ENCODE measurements at places on chromosomes 16 and 17. TPM values are rescaled to one million over a fixed set of nuclear protein-coding genes. Genes with fewer than 3 reads are reported as not detected.
A peak's percentile ranks its signal among the peaks of the same experiment; 100 is the strongest.

- peak overlapping the region; percentile 38 for H3K4me3 ChIP-seq
- H3K27me3 ChIP-seq: no peaks in the 10 kb centered on the region
- DNase-seq: no peak
- peak overlapping the region; percentile 67 for H3K27ac ChIP-seq
- peaks cover 57% of the 10 kb centered on the region for H3K36me3 ChIP-seq
- H3K4me1 ChIP-seq: peaks cover 40% of the 10 kb centered on the region
These were observed 1.0 kb upstream of the FBRS start for GRCh38 chr16:30656974-30657865.

The HOXB13 gene
- not detected for total RNA-seq

The TBC1D28 gene
- total RNA-seq: not detected

DNA sequence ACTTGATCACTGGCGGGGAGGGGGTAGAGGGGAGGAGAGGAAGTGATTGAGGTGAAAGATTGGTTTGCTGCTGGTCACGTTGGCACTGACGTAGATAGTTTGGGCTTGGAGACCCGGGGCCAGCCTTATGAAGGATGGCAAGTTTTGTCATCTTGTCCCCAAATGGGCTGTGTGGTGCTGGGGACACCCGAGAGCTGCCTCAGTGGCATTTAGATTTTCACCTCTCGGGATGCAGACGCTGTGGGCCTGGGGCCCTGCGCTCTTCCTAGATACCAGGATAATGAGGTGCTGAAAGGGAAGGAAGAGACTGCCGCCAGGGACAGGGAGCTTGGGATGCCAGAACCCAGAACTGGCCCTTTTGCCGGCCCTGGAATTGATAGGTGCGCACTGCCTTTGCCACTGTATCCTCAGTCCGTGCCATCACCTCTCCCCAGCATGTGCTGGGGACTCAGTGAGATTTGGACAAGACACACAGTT lies 1.4 kb upstream of the SOCS3 start:
- DNase-seq: no peak
- no peak overlapping the region for H3K4me3 ChIP-seq
- peaks cover 4% of the 10 kb centered on the region for H3K36me3 ChIP-seq
- peaks cover 49% of the 10 kb centered on the region for H3K4me1 ChIP-seq
- H3K27ac ChIP-seq: no peak overlapping the region

DNA sequence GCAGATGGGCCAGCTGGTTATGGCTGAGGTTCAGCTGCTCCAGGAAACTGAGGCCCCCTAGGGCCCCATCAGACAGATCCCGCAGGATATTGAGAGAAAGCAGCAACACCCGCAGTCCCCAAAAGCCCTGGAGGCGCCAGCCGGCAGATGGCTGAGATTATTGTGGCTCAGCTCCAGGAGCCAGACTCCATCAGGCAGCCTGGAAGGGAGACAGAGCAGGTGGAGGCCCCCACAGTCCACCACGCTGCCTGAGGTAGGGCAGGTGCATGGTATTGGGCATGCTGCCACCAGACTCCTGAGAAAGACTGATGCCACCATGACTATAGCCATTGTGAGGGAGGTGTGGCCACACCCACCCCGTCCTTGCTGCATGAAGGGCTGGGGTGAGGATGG lies 9.5 kb upstream of the TMEM101 start:
- DNase-seq: no peak
- no peaks in the 10 kb centered on the region for H3K36me3 ChIP-seq
- H3K4me1 ChIP-seq: no peaks in the 10 kb centered on the region
- H3K4me3 ChIP-seq: no peak overlapping the region
- H3K27me3 ChIP-seq: no peaks in the 10 kb centered on the region
- no peak overlapping the region for H3K27ac ChIP-seq

- H3K27ac ChIP-seq: no peak overlapping the region
- no peak overlapping the region for H3K4me3 ChIP-seq
- no peaks in the 10 kb centered on the region for H3K27me3 ChIP-seq
These were observed 61.7 kb upstream of the LGALS9 start for GRCh38 chr17:27569257-27569722.

The HEATR9 gene
- total RNA-seq: not detected

DNA sequence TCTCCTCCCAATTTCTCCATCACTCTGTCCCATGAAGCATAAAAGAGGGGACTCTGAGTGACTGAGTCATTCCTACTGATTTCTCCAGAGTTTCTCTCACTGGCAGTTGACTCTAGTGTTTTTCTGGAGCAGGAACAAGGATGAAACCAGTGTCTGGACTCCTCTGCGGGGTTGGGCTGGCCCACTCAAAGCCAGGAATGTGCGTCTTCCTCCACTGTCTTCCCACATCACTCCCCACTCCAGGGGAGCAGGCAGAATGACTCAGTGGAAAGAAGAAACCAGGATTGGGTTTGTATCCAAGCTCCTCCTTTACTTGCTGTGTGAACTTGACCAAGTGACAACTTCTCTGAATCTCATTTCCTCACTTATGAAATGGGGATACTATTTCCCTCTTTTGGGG lies 497.5 kb upstream of the SALL1 start:
- H3K36me3 ChIP-seq: no peaks in the 10 kb centered on the region
- no peak for DNase-seq
- no peak overlapping the region for H3K4me3 ChIP-seq
- H3K4me1 ChIP-seq: no peaks in the 10 kb centered on the region
- no peaks in the 10 kb centered on the region for H3K27me3 ChIP-seq

GRCh38 chr17:79280866-79281572 lies 206.4 kb downstream of the ENGASE start:
- DNase-seq: no peak
- H3K27me3 ChIP-seq: no peaks in the 10 kb centered on the region
- H3K4me3 ChIP-seq: no peak overlapping the region
- H3K4me1 ChIP-seq: no peaks in the 10 kb centered on the region
- H3K36me3 ChIP-seq: no peaks in the 10 kb centered on the region

- H3K27me3 ChIP-seq: no peaks in the 10 kb centered on the region
- H3K27ac ChIP-seq: peak overlapping the region; percentile 59
- peak; percentile 48 for DNase-seq
- H3K4me1 ChIP-seq: peaks cover 30% of the 10 kb centered on the region
- peak overlapping the region; percentile 53 for H3K4me3 ChIP-seq
These were observed 514 bp downstream of the THRA start for GRCh38 chr17:40063187-40063771.

DNA sequence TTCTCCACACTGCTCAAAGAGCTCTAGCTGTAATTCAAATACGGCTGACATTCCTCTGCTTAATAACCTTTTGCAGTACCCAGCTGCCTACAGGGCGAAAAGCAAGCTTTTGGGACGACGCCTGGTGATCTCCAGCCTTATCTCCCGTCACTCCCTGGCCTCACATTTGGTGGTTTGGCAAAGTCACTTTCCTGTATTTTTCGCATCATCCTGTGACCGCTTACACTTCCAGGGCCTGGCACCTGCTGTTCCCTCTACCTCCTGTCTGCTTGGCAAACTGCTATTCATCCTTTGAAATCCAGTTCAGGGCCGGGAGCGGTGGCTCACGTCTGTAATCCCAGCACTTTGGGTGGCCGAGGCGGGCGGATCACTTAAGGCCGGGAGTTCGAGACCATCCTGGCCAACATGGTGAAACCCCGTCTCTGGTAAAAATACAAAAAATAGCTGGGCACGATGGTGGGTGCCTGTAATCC lies 2.7 kb upstream of the BHLHA9 start:
- DNase-seq: no peak
- H3K4me1 ChIP-seq: peaks cover 8% of the 10 kb centered on the region
- H3K36me3 ChIP-seq: no peaks in the 10 kb centered on the region
- H3K27me3 ChIP-seq: no peaks in the 10 kb centered on the region

The TAC4 gene
- not detected for total RNA-seq

The SCNN1B gene
- not detected for total RNA-seq

DNA sequence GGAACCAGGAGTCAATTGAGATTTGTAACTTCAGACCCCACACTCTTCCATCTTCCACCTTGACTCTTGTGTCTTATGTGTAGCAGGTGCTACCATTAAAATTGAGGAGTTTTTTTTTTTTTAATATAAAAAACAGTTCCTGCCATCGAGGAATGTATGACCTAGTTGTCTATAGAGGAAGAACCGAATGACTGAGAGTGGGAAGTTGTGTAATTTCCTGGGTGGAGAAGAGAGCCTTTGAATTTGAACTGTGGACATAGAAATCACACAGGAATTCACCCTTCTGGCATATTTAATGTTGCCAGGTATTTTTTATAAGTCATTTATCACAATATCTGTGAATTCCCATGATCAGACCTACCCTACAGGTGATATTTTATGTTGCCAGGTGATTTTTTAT lies 22.0 kb downstream of the SP2 start:
- no peaks in the 10 kb centered on the region for H3K27me3 ChIP-seq
- H3K27ac ChIP-seq: no peak overlapping the region
- H3K4me1 ChIP-seq: no peaks in the 10 kb centered on the region
- H3K4me3 ChIP-seq: no peak overlapping the region
- peaks cover 2% of the 10 kb centered on the region for H3K36me3 ChIP-seq
- no peak for DNase-seq

GRCh38 chr16:53752560-53752959 lies 48.6 kb downstream of the FTO start:
- no peak for DNase-seq
- H3K4me1 ChIP-seq: peaks cover 3% of the 10 kb centered on the region
- H3K4me3 ChIP-seq: no peak overlapping the region

DNA sequence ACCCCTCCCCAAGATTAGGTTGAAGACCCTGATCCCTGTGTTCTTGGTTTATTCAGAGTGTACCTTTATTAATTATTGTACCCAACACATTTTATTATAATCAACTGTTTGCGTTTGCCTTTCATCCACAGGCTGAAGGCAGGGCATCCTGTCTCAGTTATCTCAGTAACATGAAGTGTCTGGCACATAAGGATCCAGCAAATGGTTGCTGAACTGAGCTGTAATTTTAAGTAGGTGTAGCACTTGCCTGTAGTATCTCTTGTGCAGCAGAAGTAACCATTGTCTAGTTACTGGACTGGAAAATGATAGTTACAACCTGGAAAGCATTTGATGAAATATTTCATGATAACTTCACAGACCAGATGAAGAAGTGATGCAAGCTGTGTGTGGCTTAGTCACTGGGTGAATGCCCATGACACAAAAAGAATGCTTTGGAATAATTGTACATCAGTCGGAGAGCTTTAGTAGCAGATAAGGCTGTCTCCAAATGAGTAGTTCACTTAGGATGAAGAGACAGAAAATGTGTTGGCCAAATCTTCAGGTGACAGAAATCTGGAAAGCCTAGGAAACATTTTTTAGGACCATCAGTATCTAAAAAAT lies 56.6 kb downstream of the ESRP2 start:
- no peaks in the 10 kb centered on the region for H3K27me3 ChIP-seq
- H3K27ac ChIP-seq: no peak overlapping the region
- no peak for DNase-seq

DNA sequence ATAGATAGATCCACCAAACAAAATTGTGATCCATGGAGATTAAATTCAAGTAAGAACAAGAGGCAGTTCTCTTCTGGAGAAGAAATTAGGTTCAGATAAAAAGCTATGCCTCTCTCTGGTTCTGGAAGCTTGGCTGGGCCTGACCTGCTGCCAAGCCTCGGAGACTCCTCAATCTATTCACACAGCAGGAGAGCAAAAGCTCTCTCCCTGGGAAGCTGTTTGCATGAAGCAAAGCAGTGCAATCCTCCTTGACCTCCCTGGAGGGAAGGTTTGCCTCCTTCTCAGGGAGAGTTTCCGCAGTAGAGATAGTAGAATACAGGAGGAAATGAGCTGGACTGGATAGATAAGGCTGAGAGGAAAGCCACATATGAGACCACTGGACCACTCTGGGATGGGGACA lies 78.1 kb upstream of the GNAO1 start:
- no peak overlapping the region for H3K4me3 ChIP-seq
- no peak overlapping the region for H3K27ac ChIP-seq
- no peaks in the 10 kb centered on the region for H3K36me3 ChIP-seq
- no peaks in the 10 kb centered on the region for H3K4me1 ChIP-seq
- no peak for DNase-seq

DNA sequence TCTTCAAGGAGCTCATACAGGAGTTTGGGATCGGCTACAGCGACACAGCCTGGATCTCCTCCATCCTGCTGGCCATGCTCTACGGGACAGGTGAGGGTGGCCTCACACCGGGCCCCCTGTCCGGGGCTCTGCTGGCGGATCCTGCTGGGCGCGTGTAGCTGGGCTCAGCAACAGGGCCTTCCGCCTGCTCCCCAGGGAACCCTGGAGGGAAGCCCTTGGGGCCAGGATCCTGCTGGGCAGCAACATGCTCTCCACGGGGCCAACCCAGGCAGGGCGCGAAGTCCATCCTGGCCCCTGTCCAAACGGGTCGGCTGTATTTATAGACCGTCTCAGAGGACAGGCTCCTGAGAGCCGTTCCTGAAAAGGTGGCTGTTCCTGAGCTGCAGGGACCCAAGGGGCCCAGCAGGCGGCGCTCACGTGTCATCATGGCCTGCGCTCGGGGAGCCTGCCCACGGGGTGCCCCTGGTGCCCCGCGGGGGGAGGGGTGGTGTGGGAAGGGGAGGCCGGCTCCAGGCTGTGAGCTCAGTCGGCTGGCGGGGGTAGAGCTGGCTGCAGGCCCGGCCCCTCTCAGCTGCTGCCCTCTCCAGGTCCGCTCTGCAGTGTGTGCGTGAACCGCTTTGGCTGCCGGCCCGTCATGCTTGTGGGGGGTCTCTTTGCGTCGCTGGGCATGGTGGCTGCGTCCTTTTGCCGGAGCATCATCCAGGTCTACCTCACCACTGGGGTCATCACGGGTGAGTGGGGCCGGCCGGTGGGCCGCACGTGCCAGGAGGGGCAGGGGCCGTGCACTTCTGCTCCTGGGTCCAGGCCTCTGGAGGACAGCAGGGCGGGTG lies 7.5 kb downstream of the SLC16A3 start:
- no peak overlapping the region for H3K27ac ChIP-seq
- H3K27me3 ChIP-seq: no peaks in the 10 kb centered on the region
- H3K4me1 ChIP-seq: peaks cover 69% of the 10 kb centered on the region
- H3K4me3 ChIP-seq: no peak overlapping the region

DNA sequence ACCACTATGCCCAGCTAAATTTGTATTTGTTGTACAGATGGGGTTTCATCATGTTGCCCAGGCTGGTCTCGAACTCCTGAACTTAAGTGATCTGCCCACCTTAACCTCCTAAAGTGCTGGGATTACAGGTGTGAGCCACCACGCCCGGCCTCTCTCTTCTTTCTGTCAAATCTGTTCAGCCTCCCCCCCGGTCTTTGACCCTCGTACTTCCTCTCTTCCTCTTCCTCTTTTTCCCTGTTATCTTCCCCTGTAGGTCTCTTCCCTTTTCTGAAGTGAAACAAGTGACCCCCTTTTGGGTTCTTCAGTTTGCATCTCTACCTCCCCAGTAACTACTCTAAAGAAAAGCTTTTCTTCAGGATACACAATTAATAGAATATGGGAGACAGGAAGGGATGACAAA lies 31.7 kb upstream of the DHX40 start:
- H3K36me3 ChIP-seq: no peaks in the 10 kb centered on the region
- no peaks in the 10 kb centered on the region for H3K27me3 ChIP-seq
- peak; percentile 18 for DNase-seq
- peaks cover 4% of the 10 kb centered on the region for H3K4me1 ChIP-seq

- no peak overlapping the region for H3K27ac ChIP-seq
- H3K4me3 ChIP-seq: no peak overlapping the region
- no peaks in the 10 kb centered on the region for H3K27me3 ChIP-seq
These were observed 39.0 kb downstream of the CCDC182 start for GRCh38 chr17:57705921-57706695.

The ASGR1 gene
- total RNA-seq: 0.32 TPM

Measured in B cell (primary cell).